Activated CD8-positive, alpha-beta memory T cell treated with anti-CD3 and anti-CD28 coated beads, Interleukin-2, amount 10 ng/mL, durations not matched to agents 7 days and 5 days (primary cell): ENCODE measurements at places on chromosomes 12 and 14.

DNA sequence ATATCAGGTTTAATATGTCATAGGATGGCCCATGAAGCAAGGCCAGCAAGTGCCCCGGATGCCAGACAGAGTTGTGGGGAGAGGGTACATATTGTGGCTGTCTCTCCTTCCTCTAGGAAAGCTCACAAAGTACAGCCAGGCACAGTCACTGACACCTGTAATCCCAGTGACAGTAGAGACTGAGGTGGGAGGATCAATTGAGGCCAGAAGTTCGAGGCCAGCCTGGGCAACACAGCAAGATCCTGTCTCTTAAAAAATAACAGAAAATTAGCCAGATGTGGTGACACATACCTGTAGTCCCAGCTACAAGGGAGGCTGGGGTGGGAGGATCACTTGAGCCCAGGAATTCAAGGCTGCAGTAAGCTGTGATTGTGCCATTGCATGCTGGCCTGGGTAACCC is 32.1 kb downstream of the SLC7A8 start:
- peaks cover 7% of the 10 kb centered on the region for H3K27me3 ChIP-seq
- DNase-seq, result no peak
- no peaks in the 10 kb centered on the region for H3K4me1 ChIP-seq
- no peak overlapping the region for H3K4me3 ChIP-seq
- no peaks in the 10 kb centered on the region for H3K36me3 ChIP-seq

DNA sequence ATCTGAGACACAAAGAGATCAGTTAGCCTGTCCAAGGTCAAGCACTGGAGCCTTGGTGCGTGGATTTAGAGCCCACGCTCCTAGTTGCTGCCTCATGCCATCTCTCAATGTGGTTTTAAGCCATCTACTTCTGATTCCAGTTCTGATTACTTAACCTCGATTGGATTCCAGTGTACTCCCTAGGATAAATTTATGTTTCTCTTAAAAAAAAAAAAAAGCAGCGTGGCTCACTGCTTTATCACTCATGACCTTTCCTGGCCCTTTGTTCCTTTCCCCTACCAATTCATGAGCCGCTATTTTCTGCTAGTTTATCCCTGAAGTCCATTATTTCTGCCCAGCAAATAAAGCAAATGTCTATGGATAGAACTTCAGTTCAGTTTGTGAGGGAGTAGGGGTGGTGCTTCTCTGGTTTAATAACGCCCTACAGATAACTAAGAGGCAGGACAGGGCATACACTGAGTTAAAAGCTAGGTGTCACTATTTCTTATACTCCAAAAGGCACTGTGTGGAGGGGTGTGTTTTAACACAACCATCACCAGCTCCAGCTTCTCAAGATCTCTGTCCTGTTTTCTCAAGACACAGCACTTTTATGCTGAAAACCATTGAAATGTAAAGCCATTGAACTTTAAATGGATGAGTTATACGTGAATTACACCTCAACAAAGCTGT is 9.8 kb upstream of the PARP11 start:
- DNase-seq, result no peak
- H3K36me3 ChIP-seq, result no peaks in the 10 kb centered on the region
- no peak overlapping the region for H3K4me3 ChIP-seq
- H3K4me1 ChIP-seq, result peaks cover 9% of the 10 kb centered on the region

GRCh38 chr12:122917507-122918121 is 21.7 kb upstream of the VPS37B start:
- H3K27me3 ChIP-seq, result no peaks in the 10 kb centered on the region
- DNase-seq, result no peak
- peaks cover 6% of the 10 kb centered on the region for H3K4me1 ChIP-seq
- no peak overlapping the region for H3K27ac ChIP-seq

GRCh38 chr14:104567141-104567956 is 12.2 kb upstream of the C14orf180 start:
- H3K36me3 ChIP-seq, result no peaks in the 10 kb centered on the region
- peaks cover 5% of the 10 kb centered on the region for H3K27me3 ChIP-seq
- no peak overlapping the region for H3K4me3 ChIP-seq
- no peaks in the 10 kb centered on the region for H3K4me1 ChIP-seq

DNA sequence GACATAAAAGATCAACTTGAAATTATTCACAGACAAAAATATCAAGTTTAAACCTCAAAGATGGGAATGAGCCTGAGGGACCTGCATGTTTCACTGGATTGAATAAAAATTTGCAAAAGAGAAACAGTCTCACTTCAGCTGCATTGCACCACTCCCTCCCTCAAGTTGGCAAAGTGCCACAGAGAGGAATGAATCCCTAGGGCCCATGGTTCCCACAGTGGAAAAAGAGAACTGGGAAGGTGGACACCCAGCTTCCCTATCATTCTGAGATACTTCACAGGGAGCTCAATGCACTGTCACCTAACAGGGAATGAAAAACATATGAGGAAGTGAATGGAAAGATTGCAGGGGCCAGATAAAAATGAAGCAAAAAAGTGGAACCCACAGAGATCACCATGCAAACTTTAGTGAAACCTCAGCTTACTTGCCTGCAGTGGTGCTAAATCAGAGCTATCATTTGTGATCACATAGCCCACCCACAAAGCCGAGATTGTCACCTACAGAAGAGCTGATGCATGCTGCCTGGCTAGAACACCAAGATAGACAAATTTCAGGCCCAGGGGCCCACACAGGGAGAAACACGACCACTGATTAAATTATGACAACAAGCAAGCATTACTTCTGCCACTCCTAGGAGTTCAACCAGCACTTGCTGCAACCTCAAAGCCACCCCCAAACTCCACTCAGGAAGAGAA is 911.3 kb downstream of the LRFN5 start:
- H3K27me3 ChIP-seq, result no peaks in the 10 kb centered on the region
- H3K4me1 ChIP-seq, result no peaks in the 10 kb centered on the region
- H3K36me3 ChIP-seq, result no peaks in the 10 kb centered on the region
- no peak overlapping the region for H3K27ac ChIP-seq
